ENCODE measurements at places on chromosomes 5 and 9.

DNA sequence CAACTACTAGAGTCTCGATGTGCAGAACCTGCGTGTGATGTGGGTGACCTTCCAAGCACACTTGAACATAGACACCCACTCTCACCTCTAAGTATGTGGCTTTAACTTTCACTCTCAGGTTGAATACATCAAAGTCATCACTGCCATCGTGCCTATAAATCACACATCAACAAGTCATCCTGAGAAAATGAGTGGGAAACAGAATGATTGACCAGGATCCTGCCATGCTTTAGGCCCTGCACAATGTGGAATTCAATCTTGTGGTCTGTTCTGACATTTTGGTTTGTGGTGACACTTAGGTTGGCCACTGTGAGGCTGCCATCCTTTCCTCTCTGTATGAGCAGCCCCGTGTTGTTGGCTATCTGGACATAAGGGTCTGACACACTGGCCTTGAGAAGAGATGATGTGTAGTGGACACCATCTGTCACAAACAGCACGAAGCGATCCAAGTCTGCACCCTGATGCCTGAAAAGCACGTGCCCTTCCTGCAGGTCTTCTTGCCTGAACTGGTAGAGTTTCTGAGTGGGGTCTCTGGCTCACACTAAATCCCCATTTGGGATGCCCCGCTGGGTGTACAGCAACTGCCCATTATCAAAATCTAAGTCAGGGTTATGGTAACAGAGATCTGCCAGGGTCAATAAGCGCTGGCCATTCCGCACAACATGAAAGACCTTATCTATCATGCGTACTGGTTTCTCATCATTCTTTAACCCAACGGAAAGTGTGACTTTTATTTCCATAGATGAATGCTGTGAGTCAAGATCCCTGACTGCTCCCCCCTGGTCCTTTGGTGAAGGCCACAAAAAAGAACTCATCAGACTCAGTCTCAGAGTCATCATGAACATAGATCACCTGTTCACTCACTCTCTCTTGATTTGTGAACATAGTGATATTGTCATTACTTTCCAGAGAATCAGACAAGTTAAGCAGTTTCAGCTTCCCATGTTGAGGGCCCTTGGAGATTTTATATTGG, 116.6 kb downstream of the ESM1 start:
- no peak for DNase-seq

GRCh38 chr5:136526021-136526420, 160.7 kb upstream of the TRPC7 start:
- DNase-seq: no peak

GRCh38 chr9:120985819-120986222, 59.2 kb upstream of the TRAF1 start:
- peak; percentile 60 for DNase-seq

DNA sequence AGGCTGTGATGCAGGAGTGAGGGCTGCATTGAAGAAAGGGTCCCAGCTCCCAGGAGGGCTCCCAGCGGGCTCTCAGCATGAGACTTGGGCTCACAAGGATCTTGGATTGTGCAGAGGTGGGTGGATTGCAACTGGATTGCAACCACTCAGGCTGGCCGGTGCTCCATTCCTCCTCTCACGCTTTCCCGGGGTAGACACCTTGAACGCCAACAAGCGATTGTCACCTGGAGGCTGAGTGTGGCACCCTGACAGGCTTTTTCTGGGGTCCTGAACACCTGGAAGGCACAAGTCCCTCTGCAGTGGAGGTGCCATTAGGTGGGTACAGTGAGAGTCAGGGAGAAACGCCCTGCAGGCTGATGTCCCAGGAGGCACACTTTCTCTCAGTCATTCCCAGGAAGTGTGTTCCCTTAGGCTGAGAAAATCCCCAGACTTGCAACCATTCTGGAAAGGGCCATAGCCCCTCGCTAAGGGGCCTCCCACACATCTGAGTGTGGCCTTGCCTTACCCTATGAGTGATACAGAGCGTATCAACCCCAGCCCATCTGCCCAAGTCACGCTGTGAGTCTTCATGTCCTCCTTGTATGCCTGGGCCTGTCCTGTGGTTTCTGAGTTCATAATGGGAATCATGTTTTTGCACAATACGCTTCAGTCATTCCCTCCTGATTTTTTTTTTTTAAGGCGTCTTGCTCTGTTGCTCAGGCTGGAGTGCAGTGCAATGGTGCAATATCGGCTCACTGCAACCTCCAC, 488.1 kb downstream of the IRX1 start:
- DNase-seq: no peak

DNA sequence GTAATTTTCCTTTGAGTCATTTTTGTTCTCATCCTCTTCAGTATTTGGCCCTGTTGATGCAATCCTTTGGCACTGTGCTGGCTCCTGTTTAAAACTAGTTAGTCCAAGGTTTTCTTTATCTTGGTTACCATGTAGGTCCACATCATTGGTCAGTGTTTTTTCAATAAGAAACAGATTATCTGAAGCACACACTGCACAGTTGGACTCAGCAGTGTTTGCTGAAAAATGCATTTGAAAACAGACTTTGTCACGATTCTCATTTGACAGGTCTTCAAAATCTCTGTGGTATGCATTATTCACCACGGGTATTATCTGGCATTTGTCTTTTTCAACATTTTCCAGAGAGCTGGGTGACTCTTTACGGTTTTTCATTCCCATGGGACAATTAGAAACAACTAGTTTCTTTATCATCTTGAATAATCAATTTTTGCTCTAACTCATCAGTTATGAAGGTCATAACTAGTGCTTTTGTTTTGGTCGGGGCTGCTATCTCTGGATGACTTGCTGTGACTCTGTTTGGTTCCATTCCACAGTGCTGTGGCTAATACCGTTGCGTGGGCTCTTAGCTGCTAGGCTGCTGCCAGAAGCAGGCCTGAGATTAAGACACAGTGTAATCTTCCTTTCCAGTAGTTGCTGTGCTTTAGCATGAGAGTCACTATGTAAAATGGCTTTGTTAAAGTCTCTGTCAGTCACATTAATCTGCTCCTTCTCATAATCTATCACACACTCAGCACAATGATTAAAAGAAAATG, 36.2 kb downstream of the NUDT12 start:
- DNase-seq: peak; percentile 67

DNA sequence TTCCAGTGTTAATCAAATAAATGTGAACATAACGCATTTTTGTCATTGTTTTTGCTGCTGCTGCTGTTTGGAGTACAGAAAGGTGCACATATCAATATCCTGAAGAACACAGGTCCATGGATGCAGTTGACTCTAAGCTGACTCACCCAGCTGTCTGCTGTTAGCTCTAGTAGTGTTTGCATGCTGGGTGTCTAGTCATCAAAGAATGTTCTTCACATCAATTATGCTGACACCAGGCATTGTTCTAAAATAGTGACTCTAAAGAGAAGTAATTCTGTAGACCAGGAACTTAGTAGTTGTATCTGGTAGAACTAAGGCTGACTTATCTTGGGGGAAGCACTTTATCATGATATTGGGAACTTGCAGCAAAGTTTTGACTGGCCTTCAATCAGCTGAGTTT, 55.7 kb upstream of the DPYSL3 start:
- no peak for DNase-seq

DNA sequence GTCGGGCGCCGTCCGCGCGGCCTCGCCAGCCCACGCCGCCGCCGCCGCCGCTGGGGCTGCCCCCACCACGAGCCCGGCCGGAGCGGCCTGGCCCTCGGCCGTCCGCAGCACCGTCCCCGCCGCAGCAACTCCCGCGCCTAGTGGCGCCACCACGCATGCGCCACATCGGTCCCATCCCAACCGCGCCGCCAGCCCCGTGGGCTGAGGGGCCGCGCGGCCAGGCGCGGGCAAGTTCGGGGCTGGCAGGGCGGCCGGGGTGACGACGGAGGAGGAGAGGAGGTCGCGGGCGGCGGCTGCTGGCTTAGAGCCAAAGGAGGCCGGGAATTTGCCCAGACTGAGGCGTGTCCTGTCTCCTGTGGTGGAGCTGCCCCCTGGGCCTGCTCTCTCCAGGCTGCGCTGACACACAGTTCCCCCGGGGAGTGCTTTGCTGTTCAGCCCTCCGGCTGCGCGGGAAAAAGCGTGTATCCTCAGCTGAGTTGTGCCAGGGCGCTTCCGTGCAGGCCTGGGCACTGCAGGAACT, at the start of gene TUSC1:
Gene TUSC1, minus strand, starts transcription at position 298 of the 520 bp plus-strand sequence. Its CDS starts 132 bp downstream, at position 166.
- DNase-seq: peak; percentile 53

- DNase-seq: no peak
Observed at GRCh38 chr9:124450931-124451661, 845 bp downstream of the ADGRD2 start.

DNA sequence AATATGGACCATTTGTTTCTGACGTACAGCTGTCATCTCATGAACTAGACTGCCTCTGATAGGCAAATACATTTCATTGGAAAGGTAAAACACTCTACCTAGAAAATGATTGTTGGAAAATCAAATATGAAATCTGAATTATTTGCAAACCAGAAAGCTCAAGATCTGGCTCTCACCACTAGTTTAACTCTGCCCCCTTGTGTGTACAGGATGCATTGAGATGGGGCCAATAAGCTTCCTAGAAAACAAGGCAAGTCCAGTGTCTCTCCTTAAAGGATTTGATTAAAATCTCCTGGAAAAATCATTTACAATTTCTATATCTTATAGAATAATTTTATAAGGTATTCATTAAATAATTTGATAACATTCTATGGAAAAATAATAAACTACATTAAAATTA, 311.9 kb upstream of the ANKH start:
- no peak for DNase-seq

DNA sequence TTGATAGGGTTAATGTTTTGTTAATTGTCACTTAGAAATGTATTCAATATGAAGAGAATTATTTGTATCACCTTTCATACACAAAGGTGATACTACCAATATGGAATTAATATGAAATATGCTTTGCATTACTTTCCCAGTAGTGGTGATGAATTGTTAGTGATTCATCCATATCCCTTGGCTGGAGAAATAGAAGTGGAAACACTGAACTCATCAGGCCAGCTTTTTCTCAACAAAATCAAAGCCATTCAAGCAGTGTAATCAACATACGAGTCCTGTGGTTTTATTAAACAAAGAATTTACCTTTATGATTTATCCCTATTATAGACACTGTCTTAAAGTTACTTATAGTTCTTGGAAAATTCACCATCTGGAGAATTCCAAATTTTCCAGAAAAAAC, 264.0 kb upstream of the MEF2C start:
- DNase-seq: no peak

- no peak for DNase-seq
Observed at GRCh38 chr5:14327624-14328023, 184.5 kb downstream of the TRIO start.

GRCh38 chr5:176832162-176832561, 21.8 kb downstream of the UNC5A start:
- no peak for DNase-seq

GRCh38 chr9:29289365-29289764, 1716.1 kb upstream of the C9orf72 start:
- no peak for DNase-seq

DNA sequence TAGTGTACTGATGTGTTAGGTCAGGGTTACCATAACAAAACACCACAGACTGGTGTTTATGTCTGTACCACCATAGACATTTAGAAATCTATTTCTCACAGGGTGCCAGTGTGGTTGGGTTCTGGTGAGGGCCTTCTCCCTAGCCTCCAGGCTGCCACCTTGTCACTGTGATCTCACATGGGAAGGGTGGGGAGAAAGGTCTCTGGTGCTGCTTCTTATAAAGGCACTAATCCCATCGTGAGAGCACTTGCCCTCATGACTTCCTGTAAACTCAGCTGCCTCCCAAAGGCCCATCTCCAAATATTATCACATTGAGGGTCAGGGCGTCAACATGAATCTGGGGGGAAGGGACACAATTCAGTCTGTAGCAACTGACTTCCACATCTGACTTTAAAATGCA, 49.8 kb downstream of the PIK3R1 start:
- DNase-seq: no peak

DNA sequence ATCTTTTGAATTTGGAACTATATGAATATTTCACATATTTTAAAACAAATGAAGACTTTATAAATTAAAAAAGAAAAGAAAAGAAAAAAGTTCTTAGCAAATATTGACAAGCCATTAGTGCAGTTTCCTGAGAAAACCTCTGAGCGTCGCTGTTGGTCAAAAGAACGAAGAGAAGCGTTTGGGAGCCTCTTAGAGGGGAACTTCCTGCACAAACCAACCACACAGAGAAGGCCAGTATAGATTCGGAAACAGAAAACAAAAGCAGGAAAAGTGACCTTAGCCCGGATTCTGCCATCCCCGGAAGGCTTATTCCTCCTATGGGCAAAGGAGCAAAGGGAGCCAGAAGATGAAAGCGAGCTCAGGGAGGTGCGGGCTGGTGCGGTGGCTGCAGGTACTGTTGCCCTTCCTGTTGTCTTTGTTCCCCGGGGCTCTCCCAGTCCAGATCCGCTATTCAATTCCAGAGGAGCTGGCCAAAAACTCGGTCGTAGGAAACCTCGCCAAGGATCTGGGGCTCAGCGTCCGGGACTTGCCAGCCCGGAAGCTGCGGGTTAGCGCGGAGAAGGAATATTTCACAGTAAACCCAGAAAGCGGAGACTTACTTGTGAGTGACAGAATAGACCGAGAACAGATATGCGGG, at the start of gene PCDHGB2:
Gene PCDHGB2, plus strand, starts transcription at position 205 of the 637 bp plus-strand sequence. Its CDS starts 142 bp downstream, at position 347.
- peak; percentile 11 for DNase-seq

GRCh38 chr9:122309861-122310260, 45.2 kb downstream of the MRRF start:
- no peak for DNase-seq

GRCh38 chr5:148632255-148633066, 21.9 kb downstream of the HTR4 start:
- DNase-seq: no peak

DNA sequence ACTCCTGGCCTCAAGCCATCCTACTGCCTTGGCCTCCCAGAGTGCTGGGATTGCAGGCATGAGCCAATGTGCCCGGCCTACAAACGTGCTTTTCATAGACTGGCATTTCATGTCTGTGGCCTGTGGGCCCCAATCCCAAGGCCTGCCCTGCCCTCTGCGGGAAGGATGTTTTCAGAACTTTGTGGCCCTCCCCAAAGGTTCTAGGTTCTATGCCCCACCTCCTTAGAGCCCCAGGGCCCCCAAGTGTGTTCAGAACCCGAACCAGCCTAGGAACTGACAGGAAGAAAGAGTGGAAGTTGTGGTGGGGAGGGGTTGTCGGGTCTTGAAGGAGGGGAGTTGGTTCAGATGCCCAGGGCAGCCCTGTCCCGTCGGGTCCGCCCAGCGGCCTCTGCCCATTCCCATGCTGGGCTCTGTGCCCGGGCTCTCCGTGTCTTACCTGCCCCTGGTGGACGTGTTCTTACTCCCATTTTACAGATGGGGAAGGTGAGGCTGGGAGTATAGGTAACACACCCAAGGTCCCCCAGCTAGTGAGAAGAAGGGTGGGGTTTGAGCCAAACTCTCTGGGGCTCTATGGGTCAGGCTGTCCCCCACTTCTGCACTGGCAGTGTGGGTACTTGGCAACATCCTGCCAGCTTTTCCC, 175.8 kb upstream of the IER5L start:
- no peak for DNase-seq

- no peak for DNase-seq
Observed at GRCh38 chr5:118233606-118234005, 754.7 kb downstream of the DTWD2 start.

DNA sequence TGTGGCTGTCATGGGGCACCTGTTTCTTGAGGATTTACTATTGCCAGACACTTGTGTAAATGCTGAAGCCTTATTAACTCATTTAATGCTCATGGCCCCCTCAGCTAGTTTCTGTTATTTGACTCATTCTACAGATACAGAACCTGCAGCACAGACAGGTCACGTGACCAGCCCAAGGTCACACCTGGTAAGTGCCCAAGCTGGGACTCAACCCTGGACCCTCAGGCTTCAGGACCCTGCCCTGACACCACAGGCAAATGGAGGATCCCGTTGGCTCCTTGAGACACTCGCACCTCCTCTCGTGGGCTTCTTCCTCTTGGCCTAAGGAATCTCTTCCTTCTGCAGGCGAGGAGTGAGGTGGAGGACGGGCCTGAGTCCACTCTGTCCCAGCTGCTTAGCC, 10.6 kb upstream of the NEURL1B start:
- no peak for DNase-seq

GRCh38 chr5:135246923-135247795, 151.9 kb downstream of the MACROH2A1 start:
- no peak for DNase-seq
